ENCODE measurements at places on chromosomes 5 and 9. TPM values are rescaled to one million over a fixed set of nuclear protein-coding genes. Genes with fewer than 3 reads are reported as not detected.

Gene MEGF9
- 2.9 TPM for total RNA-seq

Gene PRRC1
- 81.7 TPM for total RNA-seq

Gene ATP10B
- 0.63 TPM for total RNA-seq

Gene CCL28
- total RNA-seq: 8.6 TPM

Gene CDO1
- not detected for total RNA-seq

Gene PAPPA
- not detected for total RNA-seq

Gene RNF208
- 6.3 TPM for total RNA-seq

Gene EIF4E1B
- not detected for total RNA-seq

Gene NRG2
- 0.59 TPM for total RNA-seq

All from Caco-2 (cell line).